Epithelial cell of esophagus (primary cell): ENCODE measurements at places on chromosomes 3 and 15.

DNA sequence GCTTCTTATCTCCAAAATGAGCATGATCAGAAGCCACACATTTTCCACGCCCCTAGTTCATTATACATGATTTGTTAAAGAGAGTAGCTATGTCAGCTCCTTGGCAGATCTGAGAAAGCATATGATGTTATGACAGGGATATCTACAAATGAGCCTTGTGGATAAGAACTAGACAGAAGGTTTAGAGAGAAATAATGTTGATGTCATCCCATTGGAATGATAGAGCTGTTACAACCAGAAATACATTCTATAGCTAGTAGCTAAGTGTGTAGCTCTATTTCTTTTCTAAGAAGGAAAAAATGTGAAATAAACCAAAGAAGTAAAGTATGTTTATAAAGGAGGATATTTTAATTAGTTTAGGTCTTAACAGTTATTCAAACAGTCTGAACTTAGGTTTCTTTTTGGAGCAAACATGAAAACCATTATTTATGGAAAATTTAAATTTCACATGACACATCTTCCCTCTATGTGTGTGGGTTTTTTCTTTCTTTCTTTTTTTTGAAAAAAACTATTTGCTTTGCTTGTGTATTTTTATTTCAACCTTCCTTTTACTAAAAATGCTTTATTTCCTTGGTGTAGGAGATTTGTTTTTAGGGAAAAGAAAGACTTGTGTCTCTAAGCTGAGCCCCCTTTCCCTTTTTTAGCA is 167.7 kb downstream of the GHSR start:
- DNase-seq: peak; percentile 79

- no peak for DNase-seq
These were observed 35.8 kb downstream of the ABI3BP start for GRCh38 chr3:100957261-100957986.

GRCh38 chr3:144663456-144664436 is 692.1 kb downstream of the DIPK2A start:
- no peak for DNase-seq

DNA sequence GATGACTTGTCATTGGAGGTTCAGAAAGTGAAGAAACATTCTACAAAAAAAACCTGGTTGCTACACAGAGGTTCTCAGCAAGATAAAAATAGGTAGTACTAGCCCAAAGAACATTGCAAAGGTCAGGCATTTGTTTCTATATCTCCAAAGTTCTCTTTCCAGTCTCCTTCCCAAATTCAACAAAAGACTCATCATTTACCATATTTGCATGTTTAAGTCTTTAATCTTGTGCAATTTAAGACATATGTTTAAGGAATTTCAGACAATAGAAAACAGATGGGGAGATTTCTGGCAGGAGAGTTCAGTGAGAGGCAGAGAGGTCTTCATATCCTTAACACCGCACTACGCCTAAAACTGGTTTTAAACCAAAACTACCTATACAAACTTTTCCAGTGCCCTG is 173.8 kb upstream of the THBS1 start:
- no peak for DNase-seq

DNA sequence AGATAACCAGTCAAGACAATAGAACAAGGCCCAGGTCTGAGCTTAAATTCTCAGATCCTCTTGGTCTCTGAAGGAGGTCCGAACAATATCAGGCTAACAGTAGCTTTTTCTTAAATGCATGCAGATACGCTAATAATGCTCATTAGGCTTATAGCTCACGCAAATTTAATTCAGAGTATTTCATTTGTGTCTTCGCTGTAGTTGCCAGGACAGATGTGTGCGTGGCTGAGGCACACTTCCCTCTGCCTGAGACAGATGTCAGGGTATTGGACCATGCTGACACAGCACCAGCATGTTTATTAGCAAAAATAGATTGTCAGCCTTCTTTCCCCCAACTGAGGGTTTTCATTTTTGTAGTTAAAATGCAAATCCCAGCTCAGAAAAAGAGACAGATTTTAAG is 102.9 kb upstream of the BFSP2 start:
- DNase-seq: no peak

GRCh38 chr15:55334997-55335396 is 16.0 kb downstream of the PIGB start:
- DNase-seq: peak; percentile 89

- DNase-seq: no peak
These were observed 42.9 kb downstream of the FNDC3B start for GRCh38 chr3:172082269-172082668.

DNA sequence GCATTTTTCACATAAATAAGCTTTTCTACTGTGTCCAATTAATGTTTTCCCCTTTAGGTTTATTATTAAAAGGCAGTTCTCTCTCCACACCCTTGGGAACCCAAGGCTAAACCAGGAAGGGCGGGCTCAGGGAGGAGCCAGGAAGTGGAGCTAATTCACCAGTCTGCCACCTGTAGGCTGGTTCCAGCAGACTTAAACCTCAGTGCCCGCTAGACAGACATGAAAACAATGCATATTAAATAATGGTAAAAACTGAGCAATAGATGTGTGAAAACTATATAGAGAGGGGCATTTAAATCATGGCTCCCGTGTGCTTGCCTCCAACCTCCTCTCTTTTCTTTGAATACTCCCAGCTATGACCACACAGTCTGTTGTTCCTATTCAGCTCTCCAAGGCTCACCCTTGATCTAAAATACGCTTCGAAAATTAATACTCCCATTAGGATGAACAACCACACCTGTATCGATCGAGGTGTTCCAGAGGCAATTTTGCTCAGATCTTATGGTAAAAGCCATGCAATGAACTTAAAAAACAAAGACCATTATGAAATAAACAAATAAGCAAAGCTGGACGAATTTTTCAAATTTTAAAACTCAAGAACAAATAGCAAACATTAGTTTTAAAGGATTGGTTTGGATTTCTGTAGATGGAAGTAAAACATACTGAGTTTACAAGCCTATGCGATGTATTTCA is 253.3 kb downstream of the TJP1 start:
- peak; percentile 68 for DNase-seq

DNA sequence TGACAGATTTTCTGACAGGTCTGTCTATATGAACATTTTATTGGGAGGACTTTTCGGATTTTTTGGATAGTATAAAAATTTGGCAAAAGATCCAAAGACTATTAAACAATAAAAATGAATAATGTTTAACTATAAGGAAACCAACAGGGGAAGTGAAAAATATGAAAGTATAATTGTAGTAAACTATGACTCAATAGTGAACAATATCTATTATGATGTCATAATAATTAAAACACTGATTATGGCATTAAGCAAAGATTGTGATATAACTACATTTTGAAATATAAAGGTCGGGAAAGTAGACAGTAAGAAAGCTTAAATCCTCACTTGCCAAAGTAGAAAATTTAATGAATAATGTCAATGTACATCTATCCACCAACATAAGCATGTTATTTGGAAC is 44.3 kb upstream of the CNTN6 start:
- no peak for DNase-seq

- peak; percentile 26 for DNase-seq
These were observed 26.8 kb upstream of the ELP6 start for GRCh38 chr3:47540281-47540680.

- peak; percentile 82 for DNase-seq
These were observed at the start of gene MED12L for GRCh38 chr3:151085227-151085888. TSS of gene MED12L (plus strand) at chr3:151085664. CDS start at chr3:151086927, 1,263 bp downstream.

- DNase-seq: no peak
These were observed 49.1 kb downstream of the CCNL1 start for GRCh38 chr3:157110761-157111278.

GRCh38 chr15:72890043-72890442 is 106.5 kb upstream of the ADPGK start:
- DNase-seq: no peak

GRCh38 chr15:60773255-60773654 is 294.3 kb upstream of the ICE2 start:
- no peak for DNase-seq

- DNase-seq: peak; percentile 100
These were observed 53.5 kb upstream of the SPATA12 start for GRCh38 chr3:57006949-57007419.

- DNase-seq: no peak
These were observed 25.0 kb downstream of the TBC1D2B start for GRCh38 chr15:78052545-78052944.
